ELF-1 (cell line): ENCODE measurements at places on chromosomes 5 and 9.
A peak's percentile ranks its signal among the peaks of the same experiment; 100 is the strongest.

DNA sequence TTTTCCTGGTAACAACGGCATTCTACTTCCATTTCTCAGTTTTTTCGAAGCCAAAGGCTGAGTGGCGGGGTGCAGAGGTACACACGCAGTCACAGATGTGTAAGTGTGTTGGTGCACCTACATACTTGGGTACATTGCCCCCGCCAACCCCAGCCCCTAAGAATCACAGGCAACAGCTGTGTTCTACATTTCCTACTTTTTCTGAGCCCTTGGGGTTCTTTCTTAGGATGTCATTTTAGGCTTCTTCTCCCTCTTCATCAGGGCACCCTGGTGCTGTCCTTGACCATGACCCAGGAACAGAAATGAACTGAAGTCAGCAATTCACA lies 104.8 kb downstream of the PAX5 start:
- DNase-seq, result no peak

- DNase-seq, result no peak
Measured at GRCh38 chr5:138234651-138235050, 21.5 kb upstream of the CDC23 start.

DNA sequence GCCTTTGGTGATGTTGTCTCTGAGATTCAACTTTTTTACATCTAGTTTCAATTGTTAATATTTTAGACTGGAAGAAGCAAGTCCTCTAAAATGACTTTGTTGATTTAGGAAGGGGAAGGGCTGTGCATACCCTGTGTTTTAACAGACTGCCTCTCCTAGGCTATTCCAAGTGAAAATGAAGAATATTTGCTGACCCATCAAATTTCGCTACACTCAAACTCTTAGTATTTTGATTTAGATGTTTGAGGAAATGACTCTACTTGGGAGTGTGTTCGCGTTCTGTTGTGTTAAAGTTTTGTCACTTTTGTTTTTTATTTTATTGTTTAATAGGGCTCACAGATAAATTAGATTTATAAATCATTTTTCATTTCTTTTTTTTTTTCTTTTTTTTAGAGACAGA lies 3.6 kb downstream of the MARVELD2 start:
- DNase-seq, result no peak

DNA sequence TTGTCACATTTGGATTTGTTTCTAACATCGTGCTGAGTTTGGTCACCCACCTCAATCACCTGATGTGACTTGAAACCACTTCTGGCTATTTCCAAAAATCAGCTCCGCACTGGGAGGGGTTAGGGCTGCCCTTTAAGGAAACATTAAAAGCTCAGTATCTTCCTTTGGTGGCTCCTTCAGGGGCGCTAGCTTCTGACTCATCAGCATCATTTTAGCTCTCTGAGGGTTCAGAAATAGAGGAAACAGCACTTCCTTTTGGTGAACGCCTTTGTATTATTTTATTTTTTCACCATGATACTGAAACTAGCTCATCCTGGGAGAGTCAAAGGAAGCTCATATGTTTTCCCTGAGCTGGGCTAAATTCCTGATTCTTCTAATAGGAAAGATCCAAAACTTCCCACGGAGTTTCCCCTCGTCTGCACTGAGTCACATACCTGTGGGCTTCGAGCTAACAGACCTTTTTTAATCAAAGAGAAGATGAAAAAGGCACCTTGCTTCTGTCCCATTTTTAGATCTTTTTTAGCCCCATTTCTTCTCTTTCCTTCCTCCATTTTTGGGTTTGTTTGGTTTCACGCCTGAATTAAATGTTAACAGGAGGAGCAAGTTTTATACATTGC lies 48.2 kb downstream of the ROPN1L start:
- no peak for DNase-seq

DNA sequence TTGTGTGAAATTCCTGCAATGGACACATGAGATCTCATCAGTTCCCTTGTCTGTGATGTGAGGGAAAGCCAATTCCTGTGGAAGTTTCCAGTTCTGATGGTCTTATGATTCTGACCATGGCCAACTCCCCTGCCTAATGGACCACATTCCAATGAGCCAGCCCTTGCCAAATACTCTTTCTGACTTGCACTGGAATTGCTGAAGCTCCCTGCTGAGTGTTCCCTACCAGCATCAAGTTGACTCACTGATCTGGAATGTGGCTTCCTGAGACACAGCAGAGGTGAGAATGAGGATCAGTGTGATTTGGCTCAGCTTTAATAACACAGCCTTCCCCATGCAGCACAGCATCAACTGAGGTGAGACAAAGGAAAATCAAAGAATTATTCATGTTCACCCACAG lies 427.8 kb downstream of the KDM4C start:
- peak; percentile 82 for DNase-seq

GRCh38 chr9:99035313-99035712 lies 69.6 kb upstream of the TGFBR1 start:
- no peak for DNase-seq

DNA sequence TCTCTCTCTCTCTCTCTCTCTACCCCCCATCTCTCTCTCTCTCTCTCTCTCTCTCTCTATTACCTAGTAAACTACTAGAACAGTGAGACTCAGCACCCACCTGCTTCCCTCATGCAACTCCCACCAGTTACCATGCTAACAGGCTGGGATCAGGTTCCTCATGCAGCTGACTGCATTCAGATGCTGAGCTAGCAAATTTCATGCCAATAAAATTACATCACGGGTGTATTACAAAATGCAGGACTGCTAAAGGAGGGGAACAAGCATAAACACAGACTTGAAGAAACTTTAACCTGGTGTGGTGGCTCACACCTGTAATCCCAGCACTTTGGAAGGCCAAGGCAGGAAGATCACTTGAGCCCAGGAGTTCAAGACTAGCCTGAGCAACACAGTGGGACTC lies 76.0 kb downstream of the CEMIP2 start:
- no peak for DNase-seq

GRCh38 chr5:135822959-135823358 lies 11.5 kb upstream of the SLC25A48 start:
- DNase-seq, result no peak

GRCh38 chr5:42361315-42361688 lies 61.9 kb upstream of the GHR start:
- no peak for DNase-seq

DNA sequence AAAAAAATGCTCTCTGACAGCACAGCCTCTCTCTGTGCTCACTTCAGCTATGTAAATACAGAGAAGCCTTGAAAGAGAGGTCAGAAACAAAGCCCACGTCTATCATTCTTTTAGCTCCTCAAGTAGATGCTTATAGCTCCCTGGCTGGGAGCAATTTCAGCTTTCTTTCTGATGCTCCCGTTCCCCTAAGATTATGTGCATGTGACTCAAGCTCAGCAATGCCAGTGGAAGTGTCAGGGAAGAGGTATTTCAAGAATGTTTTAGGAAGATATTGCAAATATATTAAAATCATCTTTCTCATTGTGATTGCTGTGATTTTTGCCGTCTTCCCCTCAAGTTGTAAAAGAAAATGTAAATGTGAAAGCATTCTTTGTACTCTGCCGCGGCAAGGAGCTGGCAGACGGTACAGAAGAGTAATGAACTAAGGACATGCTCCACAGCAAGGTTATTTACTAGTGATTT lies 1353.7 kb upstream of the ACO1 start:
- peak; percentile 15 for DNase-seq

DNA sequence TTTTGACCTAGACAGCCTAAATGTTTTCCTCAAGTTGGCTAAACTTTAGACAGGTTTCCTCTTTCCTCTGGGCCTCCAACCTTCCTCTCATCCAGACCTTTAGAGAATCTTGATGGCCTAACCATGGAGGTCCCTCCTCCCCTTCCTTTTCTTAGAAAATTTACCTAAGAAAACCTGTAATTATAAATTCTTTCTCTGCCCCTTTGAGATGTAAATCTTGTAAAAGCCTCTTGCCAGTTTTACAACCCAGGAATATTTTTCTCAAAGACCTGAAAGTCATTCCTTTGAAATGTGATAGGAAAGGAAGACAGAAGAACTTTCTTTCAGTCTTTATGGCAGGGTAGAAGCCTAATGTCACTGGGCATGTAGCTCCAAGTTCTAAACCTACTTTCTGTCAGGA lies 1752.6 kb upstream of the C9orf72 start:
- peak; percentile 8 for DNase-seq

- DNase-seq, result no peak
Measured at GRCh38 chr5:135719428-135720063, 114.9 kb upstream of the SLC25A48 start.

DNA sequence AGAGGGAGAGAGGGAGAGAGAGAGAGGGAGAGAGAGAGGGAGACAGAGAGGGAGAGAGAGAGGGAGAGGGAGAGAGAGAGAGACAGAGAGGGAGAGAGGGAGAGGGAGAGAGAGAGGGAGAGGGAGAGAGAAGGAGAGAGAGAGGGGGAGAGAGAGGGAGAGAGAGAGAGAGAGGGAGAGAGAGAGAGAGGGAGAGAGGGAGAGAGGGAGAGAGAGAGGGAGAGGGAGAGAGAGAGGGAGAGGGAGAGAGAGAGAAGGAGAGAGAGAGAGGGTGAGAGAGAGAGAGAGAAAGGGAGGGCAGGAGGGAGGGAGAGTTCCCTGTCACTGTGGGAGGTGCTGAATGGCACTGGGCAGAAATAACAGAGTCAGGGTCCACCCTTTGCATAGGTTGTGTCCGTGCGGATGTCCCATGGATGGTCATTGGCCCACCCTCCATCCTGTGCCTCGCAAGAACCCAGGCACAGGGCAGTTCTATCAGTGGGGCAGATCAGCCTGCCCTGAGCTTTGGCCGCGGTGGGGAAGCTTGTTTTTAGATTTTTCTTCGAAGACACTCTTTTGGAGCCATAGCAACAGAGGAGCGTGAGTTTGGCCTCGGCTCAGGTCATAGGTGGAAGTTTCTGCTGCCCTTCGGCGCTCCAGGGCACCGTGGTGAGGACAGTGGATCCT lies 30.1 kb downstream of the ADAMTSL2 start:
- peak; percentile 32 for DNase-seq

GRCh38 chr5:122262103-122262502 lies 49.9 kb upstream of the SNCAIP start:
- DNase-seq, result no peak

DNA sequence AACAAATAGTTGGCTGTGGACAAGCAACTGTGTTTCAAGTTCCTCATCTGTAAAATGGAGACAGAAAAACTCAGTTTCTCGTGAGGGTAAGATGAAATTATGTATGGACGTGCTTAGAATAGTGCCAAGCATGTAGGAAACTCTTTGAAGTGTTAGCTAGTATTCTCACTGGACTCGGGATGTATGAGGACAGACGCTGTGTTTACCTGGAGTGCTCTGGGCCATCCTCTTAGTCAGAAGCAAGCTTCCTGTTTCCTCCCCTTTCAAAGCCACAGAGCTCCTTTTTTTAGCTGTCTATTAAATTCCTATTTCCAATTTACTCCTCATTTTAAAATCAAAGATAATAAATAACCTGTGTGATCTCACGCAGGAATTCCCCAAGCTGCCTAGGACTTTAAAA lies 23.8 kb upstream of the IQGAP2 start:
- no peak for DNase-seq

- no peak for DNase-seq
Measured at GRCh38 chr9:69090946-69091345, 55.4 kb downstream of the FXN start.

DNA sequence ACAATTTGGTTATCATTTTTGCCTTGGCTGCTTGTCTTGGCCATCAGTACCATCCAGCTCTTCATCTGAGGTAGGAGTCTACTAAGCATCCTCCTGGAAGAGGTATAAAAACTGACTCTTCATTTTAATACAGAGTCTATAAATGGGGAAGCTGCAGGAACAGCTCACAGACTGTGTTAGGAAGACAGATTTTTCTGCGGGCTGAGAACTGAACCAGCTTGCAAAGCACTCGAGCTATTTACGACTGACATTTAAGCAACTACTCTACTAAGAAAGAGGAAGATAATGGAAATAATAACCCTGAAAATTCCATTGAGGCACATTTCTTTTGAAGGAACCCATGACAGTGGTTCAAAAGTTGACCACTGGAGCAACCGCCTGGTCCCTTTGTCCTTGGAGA lies 314.5 kb upstream of the RFX3 start:
- no peak for DNase-seq

- DNase-seq, result no peak
Measured at GRCh38 chr5:157116483-157116954, 7.7 kb upstream of the HAVCR2 start.

DNA sequence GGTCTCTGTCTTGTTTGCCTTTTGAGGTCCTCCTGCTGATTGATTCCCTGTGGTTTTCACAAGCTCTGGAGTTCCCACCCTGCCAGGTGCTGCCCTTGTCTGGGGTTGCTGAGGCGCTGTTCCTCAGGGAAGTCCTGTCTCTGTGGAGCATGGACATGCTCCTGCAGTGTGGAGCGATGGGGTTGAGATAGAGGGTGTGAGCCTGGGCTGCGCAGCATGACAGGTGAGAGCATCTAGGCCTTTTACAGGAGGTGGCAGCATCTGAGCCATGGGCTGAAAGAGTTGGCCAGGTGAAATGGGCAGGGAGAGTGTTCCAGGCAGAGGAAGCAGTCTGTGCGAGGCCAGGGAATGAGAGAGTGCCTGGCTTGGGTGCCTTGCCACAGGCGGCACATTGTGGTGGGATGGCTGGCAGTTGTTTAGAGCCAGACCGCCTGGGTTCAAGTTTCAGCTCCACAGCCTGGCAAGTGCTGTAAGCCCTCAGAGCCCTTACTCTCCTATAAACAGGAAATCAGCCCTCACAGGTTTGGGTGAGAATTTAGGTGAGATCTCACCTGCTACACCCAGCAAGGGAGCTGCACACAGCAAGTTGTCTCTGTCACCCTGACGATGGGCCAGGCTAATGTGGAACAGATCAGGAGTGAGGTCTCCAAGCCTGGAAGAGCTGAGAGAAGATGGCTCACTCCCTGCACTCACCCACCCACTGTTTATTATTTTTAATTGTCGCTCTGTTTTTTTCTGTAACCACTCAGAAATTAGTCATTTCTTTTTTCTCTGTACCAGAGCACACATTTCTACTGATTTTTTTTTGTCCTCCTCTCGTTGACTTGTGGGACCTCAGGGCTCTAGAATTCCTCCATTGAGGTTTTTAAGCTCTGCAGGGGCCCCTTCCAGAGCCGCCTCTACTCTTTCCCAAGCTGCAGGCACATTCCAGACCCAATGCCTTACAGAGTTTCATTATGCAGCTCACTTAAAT lies 19.6 kb downstream of the TCOF1 start:
- no peak for DNase-seq

- no peak for DNase-seq
Measured at GRCh38 chr9:110157823-110158664, 49.9 kb downstream of the C9orf152 start.

GRCh38 chr9:136974817-136975535 lies 2.3 kb upstream of the PTGDS start:
- no peak for DNase-seq

DNA sequence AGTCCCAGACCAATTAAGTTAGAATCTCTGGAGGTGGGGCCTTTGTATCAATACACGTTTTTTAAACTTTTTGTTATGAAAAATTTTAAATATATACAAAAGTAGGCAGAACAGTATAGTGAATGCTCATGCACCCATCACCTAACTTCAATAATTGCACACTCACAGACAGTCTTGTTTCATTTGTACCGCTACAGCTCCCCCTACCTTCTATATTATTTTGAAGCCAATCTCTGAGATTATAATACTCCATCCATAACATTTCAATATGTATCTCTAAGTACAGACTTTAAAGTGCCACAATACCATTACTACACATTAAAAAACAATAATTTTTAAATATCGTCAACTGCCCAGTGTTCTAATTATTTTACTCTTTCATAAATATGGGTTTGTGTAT lies 32.9 kb downstream of the ISL1 start:
- no peak for DNase-seq

GRCh38 chr5:128036950-128037349 lies 46.6 kb upstream of the SLC12A2 start:
- no peak for DNase-seq

GRCh38 chr9:79240774-79241173 lies 331.0 kb upstream of the TLE4 start:
- no peak for DNase-seq
